ENCODE measurements at places on chromosomes 4 and X.

DNA sequence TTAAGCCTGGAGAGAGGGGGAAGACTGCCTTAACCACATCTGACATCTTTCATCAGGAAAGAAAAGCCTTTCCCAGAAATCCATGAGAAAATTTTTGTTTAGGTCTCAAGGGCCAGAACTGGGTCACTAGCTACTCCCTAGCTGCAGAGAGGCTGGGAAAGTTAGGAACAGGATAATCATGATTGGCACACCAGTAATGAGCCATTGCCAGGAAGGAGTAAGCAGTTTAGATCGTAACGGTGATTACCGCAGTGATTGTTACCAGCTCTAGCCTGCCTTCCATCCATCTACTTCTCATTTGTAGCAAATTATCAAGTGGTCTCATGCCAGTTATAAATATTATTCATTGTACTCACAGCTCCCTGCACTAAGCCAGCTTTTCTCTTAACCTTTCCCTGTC, 22.7 kb upstream of the STX18 start:
- no peak for DNase-seq

DNA sequence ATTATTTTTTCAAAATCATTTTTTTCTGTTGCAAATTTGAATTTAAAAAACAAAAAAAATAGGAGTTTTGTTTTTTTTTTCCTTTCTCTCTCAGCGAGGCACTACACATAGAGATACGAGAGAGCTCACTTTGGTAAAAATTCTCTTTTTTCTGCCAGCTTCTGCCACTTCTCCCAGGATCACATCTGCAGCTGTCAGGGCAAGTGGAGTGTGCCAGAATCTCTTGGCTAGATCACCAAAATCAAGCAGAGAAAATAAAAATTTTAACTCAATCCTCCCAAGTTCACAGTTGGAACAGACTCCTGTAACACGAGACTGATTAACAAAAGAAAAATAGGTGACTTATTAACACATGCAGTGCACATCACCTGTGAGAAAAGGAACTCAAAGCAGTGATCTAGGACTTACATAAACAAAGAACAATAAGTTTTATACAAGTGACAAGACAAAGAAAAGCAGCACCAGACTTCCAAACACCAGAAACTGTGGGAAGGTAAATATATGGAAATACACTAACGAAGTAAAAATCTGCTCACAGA, 213.2 kb upstream of the ZFP42 start:
- no peak for DNase-seq

DNA sequence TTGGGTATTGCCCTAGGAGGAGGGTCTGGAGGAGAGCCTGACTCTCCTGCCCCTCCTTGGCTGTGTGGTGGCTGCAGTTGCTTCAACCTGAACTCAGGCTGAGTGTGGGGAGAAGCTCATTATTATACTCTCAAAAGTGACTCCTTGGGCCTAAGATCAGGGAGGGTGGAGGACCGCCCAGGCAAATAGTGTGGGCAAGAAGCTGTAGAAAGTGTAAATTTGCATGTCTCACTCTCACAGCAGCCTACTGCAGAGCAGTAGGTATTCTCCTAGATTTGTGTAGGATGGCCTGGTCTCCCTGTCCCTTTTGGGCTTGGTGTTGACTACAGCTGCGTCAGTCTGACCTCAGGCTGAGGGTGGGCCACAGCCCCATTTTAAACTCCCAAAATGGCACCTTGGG, 156.1 kb downstream of the ZNF330 start:
- DNase-seq = no peak

- DNase-seq = no peak
These were observed 26.4 kb downstream of the CASP6 start for GRCh38 chr4:109676886-109677285.

DNA sequence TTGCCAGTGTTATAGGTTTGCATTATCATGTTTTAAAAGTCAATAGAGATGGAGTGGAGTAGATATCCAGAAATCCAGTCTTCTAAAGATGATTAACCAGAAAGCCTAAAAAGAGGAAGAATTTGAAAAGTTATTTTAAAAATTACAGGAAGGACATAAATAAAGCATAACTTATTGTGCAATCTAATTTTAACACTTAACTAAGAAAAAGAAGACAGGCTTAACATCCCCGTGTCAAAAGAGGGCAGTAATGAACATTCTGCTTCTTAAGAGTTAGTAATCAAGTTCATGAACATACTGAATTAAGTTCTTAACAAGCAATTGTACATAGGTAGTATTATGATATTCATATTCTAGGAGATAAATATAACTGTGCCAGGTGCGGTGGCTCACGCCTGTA, 39.3 kb downstream of the ELF2 start:
- DNase-seq = no peak

DNA sequence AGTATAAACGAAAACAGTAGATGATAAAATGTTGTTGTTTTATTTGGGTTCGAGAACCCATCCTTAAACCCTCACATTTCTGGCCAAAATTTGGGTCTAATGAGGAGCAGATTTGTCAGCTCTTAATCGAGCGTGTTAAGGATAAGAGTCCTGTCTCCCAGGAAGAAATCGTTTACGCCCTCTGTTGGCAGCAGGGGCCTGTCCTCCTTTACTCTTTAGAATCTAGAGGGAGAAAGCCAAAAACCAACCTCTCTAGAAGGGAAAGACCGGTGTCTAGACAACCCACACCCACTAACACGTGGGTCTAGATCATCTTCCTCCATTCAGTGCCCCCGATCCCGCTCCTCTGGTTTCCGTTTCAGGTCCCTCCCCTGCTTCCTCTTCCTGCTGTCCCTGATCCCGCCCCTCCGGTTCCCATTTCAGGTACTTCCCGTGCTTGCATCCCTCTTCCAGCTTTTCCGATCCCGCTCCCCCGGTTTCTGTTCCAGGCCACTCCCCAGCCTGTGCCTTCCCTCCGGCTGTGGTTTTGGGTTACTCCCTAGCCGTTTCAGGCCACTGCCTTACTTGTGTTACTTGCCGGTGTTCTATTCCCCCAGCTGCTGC, 339.1 kb downstream of the PAPSS1 start:
- DNase-seq = no peak

GRCh38 chr4:21544415-21544814, 404.2 kb downstream of the KCNIP4 start:
- no peak for DNase-seq

- DNase-seq = no peak
These were observed 569 bp downstream of the ARFIP1 start for GRCh38 chr4:152780267-152780778.

GRCh38 chr4:23894021-23894420, 4.2 kb upstream of the PPARGC1A start:
- no peak for DNase-seq

- no peak for DNase-seq
These were observed 26.6 kb downstream of the PLAC1 start for GRCh38 chrX:134631426-134632346.

GRCh38 chrX:101347859-101348451, 587 bp downstream of the TIMM8A start:
- no peak for DNase-seq

GRCh38 chr4:117421706-117422105, 336.3 kb upstream of the TRAM1L1 start:
- DNase-seq = no peak

DNA sequence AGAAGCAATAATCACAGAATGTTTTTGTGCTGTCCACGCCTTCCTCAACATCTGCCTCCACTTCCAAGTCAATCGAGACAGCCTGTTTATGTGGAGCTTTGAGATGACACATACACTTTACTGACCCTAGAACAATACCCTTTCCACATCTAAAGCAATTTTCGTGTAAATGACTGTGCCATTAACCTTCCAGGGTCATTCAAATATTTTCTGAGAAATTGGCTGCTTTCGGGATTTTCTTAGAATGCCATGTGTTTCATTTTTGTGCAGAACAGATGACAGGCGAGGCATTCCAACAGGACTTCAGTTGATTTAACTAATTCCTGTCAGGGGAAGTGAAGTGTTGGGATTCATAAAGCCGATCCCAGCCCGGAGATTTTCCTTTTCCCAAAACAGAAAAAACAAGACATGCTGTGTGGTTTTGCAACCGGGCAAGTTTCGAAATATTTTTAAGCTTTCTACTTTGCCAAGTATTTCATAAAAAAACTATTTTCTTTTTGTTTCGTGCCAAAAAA, 73.9 kb downstream of the SORBS2 start:
- DNase-seq = no peak

DNA sequence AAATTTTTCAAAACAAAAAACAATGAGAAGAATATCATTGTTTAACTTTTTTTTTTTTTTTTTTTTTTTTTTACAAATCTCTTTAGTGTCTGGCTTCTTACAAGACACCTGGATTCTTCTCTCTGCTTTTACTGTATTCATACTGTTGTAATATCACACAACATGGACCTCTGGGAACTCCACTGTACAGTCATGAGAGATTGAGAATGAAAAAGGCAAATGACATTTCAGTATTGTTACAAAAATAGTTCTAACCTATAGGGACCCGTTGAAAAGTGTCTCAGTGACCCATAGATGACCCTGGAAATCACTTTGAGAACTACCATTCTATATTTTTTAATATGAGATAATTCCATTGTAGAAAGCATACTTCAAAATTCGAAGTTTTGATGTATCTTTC, 124.4 kb downstream of the SLIT2 start:
- no peak for DNase-seq

GRCh38 chr4:79679859-79680258, 271.8 kb upstream of the GK2 start:
- no peak for DNase-seq

DNA sequence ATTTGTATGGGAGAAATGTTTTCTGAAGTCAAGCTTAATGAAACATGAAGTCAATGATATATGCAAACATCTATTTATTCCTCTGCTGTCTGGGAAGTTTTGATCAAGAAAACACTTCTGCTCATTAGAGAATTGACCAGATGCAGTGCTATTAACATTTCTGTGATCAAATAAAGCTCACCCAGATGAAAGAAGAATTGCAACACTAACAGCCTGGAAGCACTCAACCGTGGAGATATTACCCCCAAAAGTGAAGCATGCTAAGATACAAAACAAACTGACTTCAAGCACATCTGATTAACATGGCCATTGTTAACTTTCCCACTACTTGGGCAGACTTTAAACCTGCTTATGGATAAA, 73.7 kb upstream of the GUCY1A1 start:
- no peak for DNase-seq

GRCh38 chrX:107204068-107204605, 2.1 kb downstream of the NUP62CL start:
- DNase-seq = no peak

GRCh38 chrX:136652822-136653723, 5.1 kb downstream of the CD40LG start:
- DNase-seq = no peak

- no peak for DNase-seq
These were observed 14.4 kb upstream of the KLHL5 start for GRCh38 chr4:39047681-39048080.

DNA sequence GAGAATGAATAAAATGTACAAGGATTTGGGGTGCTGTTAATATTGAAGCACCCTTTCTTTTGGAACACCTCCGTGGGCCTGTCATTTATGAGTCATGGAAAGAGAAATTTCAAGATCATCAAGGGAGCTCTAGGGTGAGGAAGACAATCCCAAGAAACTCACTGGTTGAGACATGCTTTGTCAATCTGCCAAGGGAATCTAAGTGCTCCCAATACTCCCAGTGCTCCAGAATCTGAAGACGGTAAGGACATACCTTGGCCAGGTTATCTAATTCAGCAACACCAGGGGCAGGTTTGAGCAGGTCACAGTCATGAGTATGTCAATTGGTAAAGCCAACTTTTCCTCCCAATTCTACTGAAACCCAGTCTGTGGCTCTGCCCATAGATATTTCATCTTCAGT, 556.4 kb upstream of the CPEB2 start:
- DNase-seq = no peak

DNA sequence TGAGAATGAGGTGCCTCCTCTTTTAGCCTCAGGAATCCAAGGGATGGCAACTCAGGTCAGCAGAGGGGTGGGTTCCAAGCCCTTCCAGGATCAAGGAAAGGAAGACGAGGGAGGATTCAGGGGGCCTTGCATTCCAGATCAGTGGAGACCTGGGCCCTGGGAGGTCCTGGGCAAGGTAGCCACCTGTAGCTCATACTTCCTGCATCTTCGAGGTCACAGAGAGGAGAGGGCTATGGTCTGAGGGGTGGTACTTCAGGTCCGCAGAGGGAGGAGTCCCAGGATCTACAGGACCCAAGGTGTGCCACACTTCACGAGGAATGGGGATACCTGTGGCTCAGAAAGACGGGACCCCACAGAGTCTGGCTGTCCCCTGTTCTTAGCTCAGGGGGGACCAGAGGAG, 9.2 kb downstream of the MAGEA4 start:
- DNase-seq = no peak

DNA sequence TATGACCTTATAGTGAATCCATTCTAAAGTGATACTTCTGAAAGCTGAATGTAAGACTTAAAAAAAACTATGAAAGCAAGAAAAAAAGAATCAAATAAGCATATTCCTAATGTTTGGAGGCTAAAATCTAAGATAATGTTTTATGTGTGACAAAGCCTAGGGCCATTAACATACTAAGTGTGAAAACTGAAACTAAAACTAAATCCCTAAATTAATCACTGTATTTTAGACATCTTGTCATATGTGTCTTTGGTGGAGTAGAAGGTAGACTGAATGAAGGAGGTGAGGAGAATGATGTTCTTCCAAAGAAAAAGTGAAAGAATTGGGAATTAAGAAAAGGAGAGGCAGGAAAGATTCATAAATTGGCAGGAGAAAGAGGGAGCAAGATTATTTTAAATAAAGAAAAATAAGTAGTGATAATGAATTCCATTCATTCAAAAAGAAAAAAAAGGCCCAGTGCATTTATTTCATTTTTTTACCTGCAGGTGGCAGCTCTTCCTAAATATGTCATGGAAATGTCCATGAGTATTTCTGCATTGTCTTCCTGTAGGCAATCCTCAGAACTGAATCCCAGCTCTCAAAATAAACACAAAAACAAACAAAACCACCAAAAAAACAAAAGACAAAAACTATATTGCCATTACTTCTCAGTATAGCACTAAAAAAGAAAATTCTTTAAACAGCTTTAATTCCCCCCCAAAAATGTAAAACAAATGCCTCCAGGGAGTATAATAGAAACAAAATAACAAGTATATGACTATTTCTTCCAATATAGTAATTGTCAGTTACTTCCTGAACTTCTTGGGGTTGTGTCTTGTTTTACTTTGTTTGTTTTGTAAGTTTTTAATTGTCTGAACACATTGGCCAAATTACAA, 17.0 kb upstream of the AP1AR start:
- DNase-seq = no peak

GRCh38 chr4:23737571-23737970, 152.3 kb downstream of the PPARGC1A start:
- no peak for DNase-seq

GRCh38 chr4:26984896-26985295, 124.3 kb downstream of the STIM2 start:
- no peak for DNase-seq

DNA sequence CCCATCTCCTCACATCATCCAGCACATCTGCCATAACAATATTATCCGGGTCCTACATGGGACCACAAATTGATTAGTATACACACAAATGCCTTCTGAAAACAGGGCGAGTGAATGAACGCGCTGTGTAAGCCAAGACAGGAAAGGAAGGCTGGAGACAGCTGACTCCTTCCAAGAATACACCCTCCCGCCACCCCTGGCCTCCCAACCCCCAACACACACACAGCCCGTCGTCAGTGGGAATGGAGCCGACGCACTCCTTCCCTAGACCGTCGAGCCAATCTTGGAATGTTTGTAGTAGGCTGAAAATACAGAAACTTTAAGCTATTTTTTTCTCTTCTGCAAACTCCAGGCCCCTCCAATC, 319 bp upstream of the MAGEH1 start:
- no peak for DNase-seq

GRCh38 chr4:177117256-177117655, 192.4 kb upstream of the NEIL3 start:
- no peak for DNase-seq

- no peak for DNase-seq
These were observed 569 bp upstream of the PDLIM5 start for GRCh38 chr4:94451051-94451694.
